Suprapubic skin (tissue), 4 donors: ENCODE measurements at places on chromosomes 6 and 20.

DNA sequence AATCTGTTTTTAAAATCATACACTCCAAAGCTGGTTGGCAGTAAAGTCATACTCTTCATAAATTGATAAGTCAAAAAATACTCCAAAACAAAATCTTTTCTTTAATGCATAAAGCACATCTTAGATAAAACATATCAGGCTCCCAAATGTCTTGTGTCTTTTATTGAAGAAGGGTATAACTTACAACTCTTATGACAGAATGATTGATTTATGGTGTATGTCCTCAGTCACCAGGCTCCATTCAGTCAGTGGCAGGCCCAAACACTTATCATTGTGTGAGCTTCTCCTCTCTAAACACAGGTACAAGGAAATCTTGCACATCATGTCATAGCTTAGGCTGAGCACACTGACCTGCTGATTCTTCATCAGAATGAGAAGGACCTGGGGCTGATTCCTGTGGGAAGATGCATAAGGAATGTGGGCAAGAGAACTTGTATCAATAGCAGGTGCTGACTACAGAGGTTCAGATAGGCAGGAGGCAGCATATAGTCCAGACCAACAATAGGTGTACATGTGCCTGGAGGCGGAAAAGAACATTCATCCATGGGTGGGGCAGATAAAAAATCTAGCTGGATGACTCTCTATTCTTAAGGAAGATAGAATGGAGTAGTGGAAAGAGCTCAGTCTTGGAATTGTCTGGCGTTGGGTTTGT is 1.9 kb downstream of the CALHM5 start:
- no peak for DNase-seq

- DNase-seq, result peak; percentile 86
These were observed at the start of gene PDE7B for GRCh38 chr6:135851442-135852271. TSS of gene PDE7B (plus strand) at chr6:135851701.

DNA sequence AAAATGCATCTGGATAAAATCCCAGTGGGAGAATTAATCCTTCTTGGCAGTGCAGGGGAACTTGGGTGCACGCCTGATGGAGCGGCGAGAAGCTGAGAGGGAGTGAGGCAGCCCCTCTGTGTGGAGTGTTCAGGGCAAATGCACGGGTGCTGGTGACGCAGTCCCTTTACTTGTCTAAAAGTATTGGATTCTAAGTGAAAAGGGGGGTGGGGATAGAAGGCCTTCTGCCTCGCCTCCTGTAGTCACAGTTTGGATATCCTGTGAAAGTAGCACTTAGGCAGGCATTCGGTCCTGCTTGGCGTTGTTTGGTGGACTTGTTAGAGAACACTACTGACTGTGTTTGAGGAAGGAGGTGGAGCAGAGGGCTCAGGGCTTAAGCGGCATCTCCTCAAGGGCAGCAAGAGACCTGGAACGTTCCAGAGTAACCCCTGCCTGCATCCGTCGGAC is 39.3 kb downstream of the PHACTR3 start:
- DNase-seq, result no peak

DNA sequence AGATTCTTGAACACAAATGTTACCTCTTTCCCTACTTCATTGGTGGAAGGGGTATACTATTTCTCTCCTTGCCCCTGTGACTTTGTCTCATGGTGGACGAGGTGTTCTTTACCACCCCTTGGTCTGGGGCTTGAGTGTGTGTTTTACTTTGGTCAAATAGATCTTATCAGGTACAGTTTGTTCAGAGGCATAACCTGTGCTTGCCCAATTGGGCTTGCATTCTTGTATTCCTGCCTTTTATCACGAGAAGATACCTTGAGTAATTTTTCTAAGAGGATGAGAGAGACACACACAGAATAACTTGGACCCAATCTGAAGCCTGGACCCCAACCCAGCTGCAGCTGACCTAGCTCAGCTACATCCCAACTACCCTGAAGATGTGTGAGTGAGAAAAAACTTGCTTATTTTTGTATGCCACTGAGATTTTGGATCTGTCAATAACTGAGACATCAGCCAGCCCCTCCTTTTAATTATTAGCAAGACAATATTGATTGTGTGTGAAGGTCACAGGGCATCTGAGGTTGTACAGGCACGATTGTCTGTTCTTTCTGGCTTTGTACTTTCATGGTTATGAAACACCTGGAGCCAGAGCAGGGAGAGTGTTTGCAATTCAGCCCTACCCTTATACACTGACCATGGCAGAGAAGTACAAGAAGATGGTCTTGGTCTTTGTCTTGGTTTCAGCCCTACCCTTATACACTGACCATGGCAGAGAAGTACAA is 204.7 kb upstream of the SLC35B3 start:
- no peak for DNase-seq

DNA sequence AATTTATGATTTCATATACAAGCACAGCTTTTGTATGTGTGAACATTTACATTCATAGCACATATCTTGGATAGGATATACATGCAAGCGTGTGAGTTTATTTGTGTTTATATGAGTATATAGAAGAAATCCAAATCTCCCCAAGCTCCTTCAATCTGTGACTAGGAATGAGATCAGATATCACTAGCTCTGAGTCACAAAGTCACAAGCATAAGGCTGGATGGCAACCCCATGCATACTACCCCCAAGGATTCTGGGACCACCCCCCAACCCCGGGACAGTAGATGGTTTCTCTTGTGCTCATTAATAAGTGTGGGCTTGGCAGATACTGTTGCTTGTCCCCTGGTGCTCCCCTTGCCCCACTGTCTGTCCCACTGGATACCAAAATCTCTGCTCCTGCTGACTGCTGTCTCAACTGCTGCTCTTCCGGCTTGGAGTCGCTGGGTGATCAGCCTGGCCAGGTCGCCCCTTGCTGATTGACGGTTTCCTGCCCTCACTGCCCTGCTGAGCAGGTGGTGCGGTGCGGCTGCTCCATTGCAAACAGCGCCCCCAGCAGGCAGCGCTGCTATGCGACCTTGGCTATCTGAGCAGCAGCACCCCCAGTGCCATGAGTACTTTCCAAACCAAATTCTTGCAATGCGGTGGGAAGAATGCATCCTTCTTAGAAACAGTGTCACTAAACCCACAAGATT is 279.4 kb downstream of the CD83 start:
- no peak for DNase-seq

- DNase-seq, result no peak
These were observed 414 bp downstream of the SIM1 start for GRCh38 chr6:100464162-100464851.

DNA sequence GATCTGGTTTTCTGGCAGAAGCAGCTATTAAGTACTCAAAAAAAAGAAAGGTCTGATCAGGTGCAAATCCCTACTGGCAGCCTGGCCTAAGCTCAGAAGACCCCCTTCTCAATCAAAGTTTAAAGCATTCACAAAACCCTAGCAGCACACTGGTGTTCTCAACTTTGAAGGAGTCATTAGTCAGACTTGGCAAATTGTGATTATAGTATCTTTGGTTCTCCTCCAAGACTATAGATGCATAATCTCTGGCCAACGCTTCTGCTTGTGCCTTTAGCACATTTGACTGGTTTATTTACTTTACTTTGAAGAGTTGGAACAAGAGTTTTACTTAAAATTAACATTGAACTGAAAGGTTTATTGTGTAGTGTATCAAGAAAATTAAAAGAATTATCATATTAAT is 248.9 kb downstream of the PTPRK start:
- DNase-seq, result no peak

GRCh38 chr20:9495701-9496100 is 18.7 kb upstream of the LAMP5 start:
- DNase-seq, result no peak

GRCh38 chr6:45655745-45656476 is 278.2 kb upstream of the SUPT3H start:
- DNase-seq, result no peak

DNA sequence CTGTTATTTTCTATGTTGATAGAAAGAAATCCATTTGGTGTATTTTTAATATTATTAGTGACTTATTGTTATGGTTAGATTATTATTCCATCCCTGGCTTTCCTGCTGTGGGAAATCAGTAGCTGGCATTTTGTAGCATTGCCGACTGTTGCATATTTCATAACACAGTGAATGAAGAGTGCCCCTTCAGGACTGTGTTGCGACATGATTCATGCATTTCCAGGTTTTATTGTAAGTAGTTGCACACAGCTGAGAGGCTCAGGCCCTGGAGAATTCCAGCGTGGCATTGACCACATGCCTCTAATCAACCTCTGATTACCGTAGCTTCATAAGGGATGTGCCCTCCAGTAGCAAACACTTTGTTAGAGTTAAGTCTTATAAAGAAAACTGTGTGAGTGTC is 263.9 kb downstream of the FARS2 start:
- DNase-seq, result no peak

GRCh38 chr6:29631860-29632731 is 887 bp downstream of the GABBR1 start:
- DNase-seq, result peak; percentile 80

- no peak for DNase-seq
These were observed 119.9 kb upstream of the ARID1B start for GRCh38 chr6:156657296-156657695.

- DNase-seq, result no peak
These were observed 83.7 kb downstream of the FILIP1 start for GRCh38 chr6:75409928-75410327.

DNA sequence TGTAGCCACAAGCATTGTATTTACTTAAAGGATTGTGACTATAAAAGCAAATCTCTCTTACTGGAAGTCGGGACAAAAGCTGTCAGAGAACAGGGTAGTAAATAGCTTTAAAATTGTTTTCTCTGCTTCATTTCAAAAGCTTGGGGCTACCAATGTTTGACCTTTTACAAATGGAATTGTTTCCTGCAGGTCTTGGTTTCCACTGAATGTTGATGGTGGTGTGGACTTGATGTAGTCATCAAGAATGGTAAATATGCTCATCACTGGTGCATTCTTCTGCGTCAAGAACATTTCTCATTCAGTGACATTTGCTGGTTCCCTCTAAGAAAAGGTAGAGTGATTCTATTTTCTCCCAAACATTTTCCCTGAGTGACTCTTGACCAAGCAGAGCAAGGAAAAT is 435.4 kb upstream of the KHDRBS2 start:
- DNase-seq, result no peak

DNA sequence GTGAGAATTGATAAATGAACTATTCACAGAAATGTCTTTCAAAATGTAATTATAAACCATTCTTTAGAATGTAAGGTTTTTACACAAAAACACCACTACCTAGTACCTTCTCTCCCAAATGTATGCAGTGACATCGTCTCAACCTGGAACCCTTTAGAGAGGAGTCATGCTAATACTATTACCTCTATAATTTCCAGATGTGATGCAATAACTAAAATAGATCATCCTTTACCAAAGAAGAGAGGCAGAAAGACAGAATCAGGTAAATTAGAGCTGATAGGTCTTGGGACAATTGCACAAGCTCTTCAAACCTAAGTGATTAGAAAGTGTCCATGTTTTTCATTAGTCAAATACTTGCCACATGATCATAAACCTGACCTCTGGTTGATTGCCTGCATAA is 96.7 kb downstream of the HDGFL1 start:
- DNase-seq, result no peak

- DNase-seq, result no peak
These were observed 194.3 kb upstream of the MARCKS start for GRCh38 chr6:113662688-113663333.

DNA sequence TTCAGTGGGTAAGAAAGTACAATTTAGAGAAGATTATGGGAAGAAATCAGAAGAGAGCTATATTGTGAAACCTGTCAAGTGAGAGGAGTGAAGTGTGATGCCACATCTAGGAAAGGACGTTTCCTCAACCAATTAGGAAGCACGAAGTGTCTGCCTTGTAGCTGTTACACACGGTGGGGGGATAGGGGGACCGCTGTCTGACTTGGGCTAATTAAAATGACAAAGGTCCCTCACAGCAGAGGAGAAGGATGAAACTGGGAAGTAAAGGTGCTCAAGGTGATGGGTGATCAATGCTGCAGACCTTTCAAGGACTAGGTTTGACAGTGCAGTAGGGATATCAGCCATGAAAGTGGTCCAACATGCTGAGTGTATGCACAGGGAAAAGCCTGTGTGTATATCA is 181.1 kb upstream of the PRSS16 start:
- no peak for DNase-seq

GRCh38 chr6:137283940-137284810 is 65.0 kb upstream of the IFNGR1 start:
- DNase-seq, result no peak

- no peak for DNase-seq
These were observed 259.5 kb downstream of the CBLN4 start for GRCh38 chr20:55745840-55746239.

- no peak for DNase-seq
These were observed 161.0 kb downstream of the ARID1B start for GRCh38 chr6:156938143-156938542.

DNA sequence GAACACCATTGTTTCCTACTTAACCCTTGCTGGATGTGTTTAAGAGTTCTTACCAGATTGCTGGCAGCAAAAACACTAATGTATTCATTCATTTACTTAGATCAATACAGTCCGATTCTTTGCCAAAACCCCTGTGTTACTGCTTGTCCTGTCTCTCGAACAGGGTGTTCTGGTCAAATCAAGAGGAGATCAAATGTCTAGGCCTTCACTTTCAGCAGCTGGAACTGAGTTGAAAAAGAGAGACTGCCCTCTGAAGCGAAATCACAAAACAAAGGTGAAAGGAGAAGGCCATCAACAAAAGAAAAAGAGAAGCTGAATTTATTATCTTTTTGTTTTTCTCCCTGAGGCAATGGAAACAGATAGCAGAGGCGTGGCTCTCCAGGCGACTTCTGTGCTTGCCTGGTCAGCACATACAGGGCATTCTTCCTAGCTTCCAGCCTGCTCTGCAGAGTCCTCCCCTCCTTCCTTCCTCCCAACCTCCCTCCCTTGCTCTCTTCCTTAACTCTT is 44.1 kb upstream of the GCM1 start:
- DNase-seq, result no peak

GRCh38 chr6:73968221-73968757 is 272.3 kb downstream of the CD109 start:
- no peak for DNase-seq

DNA sequence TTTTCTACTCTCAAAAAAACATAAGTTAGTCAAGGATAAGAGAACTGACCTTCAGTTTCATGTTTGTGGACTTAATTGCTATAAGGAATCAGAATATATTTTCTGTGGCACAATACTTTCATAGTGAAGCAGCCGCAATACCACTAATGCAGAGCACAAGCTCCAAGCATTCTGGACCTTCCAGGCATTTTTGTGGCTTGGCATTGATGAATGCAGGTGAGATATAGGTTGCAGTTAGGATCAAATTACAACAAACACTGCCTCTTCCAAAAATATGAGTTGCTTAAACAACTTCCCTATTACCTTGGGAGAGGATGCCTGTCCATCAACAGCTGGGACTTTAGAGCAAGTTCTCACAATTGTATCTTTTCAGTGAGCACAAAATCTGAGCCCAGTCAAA is 162.8 kb upstream of the RSPO3 start:
- DNase-seq, result no peak

- DNase-seq, result no peak
These were observed 17.8 kb upstream of the TCF21 start for GRCh38 chr6:133871131-133871530.
